Hematopoietic multipotent progenitor cell (in vitro differentiated cells): ENCODE measurements at places on chromosomes 12 and 14.
A peak's percentile ranks its signal among the peaks of the same experiment; 100 is the strongest.

DNA sequence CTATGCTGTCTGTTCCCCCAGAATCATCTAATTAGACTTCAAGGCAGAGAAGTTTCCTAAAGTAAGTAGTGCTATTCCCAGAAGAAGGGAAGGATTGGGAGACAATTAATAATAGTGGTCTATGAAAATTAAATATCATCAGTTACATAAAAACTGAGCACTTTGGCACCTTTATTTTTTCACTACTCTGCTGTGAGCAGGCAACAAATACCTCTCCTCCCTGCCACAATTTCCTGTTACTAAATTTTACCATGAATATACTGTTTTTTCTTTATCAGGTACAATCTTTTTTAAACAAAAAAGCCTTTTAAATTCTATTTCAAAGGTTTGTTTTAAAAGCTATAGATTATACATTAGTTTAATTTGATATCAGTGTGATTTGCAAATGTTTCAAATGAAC, 29.4 kb upstream of the KRAS start:
- DNase-seq: no peak

DNA sequence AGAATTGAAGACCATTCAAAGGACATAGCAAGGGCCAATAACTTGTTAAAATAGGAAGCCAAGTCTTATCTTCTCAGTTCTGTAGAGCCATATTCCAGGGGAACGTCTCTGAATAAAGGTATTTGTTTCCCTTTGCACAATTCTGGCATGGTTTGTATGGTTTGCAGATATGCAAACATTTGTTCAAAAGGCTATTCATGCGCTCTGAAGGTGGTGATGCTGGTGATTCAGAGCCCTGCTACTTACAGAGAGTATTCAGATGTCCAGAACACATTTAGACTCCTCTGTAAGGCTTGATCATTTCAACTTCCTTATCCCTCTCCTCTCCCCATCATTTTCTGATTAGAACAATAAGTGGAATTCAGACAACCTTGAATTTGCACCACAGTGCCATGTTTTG, 35.9 kb downstream of the SLC4A8 start:
- DNase-seq: no peak

DNA sequence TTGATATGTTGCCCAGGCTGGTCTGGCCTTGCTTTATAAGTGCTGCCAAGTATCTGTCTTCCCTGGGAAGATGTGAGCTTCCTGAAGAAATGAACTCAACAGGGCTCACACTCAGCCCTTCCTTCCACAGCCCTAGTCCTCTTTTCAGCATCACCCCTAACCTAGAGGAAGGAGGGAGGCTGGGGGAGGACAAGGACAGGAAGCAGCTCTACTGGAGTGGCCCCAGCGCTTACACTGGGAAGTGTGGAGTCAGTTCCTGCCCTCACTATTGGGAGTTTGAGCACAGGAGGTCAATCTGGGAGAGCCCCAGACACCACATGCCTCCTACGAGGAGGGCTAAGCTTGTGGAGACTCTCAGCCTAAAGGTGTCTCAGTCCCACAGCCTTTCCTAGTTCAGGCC, 16.8 kb downstream of the GALNT6 start:
- DNase-seq: no peak

DNA sequence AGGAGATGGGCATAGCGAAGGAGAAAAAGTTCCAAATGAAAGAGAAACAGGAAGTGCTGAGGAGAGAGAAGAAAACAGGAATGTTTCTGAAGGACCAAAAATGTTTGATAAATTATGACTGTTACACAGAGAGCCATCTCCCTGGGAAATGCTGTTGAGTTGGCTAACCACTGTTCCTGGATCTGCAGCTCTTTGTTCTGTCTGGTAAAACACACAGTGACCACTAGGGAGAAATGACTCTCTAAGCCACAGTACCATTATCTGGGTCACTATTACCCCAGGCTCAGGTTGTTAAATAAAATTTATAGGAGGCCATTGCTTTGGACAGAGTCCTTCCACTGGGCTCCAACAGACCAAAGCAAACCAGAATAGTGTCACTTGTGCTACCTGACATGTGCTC, 219.3 kb downstream of the CRADD start:
- no peak for DNase-seq

- no peak for DNase-seq
Observed at GRCh38 chr12:101480849-101481248, 5.7 kb downstream of the SPIC start.

- DNase-seq: no peak
Observed at GRCh38 chr14:102785595-102785963, 8.3 kb downstream of the TRAF3 start.

GRCh38 chr12:115135800-115136211, 451.8 kb upstream of the TBX3 start:
- no peak for DNase-seq

- no peak for DNase-seq
Observed at GRCh38 chr12:120223458-120224303, 22.8 kb upstream of the RPLP0 start.

GRCh38 chr12:88253371-88253978, 111.4 kb downstream of the TMTC3 start:
- no peak for DNase-seq

GRCh38 chr12:25384038-25384892, 133.5 kb upstream of the KRAS start:
- DNase-seq: no peak

DNA sequence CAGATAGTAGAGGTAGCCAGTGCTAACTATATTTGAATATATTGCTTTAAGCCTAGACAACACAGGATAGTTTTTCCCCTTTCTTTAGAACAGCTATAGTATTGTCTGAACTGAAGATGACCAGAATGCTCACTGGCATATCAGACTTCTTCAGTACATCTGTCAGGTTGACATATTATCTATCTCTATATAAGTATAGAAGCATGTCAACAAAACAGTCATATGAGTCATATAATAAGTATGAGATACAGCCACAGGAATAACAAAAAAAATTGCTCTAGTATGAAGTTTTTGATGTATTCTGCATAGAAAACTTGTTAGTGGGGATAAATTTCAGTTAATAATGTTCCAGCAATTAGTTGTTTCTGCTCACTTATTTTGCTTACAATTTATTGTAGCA, 767.7 kb downstream of the LRFN5 start:
- DNase-seq: no peak

GRCh38 chr12:116313194-116313927, 35.9 kb upstream of the MED13L start:
- no peak for DNase-seq

DNA sequence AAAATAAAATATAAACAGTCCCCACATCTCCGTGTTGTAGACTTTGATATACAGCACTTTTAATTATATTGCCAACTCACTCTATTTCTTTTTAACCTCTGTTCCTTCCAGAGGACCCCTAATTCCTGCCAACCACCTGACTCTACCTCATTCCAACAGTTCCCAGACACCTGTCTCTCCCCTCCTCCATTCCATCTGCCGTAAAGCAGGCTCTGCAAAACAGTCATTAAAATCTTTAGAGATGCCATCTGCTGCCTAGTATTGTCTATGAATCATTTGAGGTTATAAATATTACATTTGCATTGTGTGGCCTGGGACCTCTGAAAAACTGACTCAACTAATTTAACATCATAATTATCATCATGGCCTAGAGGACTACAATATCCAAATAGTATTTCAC, 148.8 kb upstream of the DCN start:
- no peak for DNase-seq

- no peak for DNase-seq
Observed at GRCh38 chr12:32585680-32586079, 93.4 kb upstream of the DNM1L start.

DNA sequence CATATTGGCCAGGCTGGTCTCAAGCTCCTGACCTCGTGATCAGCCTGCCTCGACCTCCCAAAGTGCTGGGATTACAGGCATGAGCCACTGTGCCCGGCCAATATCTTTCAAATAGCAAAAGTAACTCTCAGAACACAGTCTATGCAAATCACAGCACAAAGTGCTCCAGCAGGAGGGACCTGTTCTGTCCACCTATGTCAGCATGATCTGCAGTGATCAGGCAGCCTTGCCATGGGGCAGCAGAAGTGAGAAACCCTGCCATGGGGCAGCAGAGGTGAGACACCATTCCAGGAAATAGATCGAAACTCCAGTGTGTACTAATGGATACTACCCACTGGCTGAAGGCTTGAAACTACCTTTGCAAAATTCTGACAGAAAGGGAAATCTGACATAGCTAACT, 78.5 kb upstream of the EIF5 start:
- no peak for DNase-seq

GRCh38 chr12:109946505-109946904, 46.4 kb downstream of the TCHP start:
- DNase-seq: peak; percentile 50

- DNase-seq: peak; percentile 18
Observed at GRCh38 chr12:116236148-116236731, 41.3 kb downstream of the MED13L start.

GRCh38 chr12:75568393-75568792, 57.0 kb upstream of the KRR1 start:
- DNase-seq: no peak

DNA sequence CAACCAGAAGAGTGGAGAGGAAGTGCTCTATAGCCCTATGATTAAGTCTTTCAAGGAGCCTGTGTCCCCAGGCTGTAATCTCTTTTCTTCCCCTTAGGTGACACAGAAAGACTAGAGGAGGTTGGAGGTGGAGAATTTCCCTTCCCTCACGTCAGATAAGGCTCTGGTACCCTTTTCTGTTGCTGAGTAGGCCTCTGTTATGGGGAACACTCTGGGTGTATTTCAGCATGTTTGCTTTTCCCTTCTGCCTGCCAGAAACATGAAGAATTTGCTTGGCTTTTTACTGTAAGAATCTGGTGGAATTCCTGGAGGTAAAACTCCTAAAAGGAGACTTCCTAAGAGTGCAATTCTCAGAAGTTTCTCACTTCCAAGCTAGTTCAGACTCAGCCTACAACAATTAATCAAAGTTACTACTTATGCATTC, 58.3 kb downstream of the SIX1 start:
- DNase-seq: no peak

- no peak for DNase-seq
Observed at GRCh38 chr14:96364962-96365361, 1.6 kb downstream of the GSKIP start.

GRCh38 chr12:123071099-123071800, 79.6 kb downstream of the PITPNM2 start:
- no peak for DNase-seq

DNA sequence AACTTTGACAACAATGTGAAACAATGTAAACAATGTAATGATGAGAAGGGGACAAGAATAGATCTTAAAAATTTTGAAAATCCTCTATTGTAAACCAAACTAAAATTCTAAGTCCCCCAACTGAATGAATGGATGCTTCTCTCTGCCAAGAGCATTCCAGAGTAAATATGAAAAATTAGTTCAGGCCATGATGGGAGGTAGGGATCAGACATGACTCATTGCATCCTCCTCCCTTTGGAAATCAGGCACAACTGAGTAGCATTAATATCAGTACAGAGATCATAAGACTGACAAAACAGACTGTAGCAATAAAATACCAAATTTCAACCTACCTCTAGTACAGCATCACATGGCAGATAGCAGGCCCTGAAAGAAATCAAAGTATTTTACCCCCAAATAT, 559.9 kb downstream of the C12orf50 start:
- no peak for DNase-seq

DNA sequence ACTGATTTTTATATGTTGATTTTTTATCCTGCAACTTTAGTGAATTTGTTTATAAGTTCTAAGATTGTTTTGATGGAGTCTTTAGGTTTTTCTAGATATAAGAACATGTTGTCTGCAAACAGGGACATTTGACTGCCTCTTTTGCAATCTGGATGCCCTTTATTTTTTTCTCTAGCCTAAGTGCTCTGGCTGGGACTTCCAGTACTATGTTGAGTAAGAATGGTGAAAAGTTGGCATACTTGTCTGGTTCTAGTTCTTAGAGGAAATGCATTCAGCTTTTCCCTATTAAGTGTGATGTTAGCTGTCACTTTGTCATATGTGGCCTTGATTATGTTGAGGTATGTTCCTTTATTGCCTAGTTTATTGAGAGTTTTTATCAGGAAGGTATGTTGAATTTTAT, 68.1 kb downstream of the ERC1 start:
- DNase-seq: no peak

GRCh38 chr14:79514700-79515099, 696.6 kb downstream of the DIO2 start:
- no peak for DNase-seq

DNA sequence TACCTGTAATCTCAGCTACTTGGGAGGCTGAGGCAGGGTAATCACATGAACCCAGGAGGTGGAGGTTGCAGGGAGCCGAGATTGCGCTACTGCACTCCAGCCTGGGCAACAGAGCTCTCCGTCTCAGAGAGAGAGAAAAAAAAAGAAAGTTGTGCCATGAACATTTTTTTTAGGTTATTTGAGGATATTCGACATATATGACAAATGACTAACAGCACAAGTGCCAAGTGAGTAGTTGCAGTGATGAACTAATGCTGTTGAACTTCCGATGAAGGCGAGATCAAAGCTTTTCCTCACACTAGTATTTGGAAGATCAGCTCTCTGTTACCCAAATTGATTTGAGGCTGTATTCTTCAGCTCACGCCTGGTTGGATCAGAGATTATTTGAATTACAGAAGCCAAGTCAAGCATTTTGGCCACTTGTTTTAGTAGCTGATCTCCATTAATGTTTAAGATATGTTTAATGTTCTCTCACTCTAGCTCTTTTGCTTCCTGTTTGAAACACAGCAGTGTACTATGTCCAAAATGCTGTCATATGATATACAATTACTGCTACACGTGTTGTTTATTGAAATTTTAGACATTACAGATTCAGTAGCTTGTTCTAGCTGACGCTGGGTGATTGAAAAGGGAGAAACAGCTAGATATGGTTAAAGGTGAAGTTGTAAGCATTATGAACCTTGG, 43.4 kb downstream of the WDR20 start:
- DNase-seq: no peak

- DNase-seq: no peak
Observed at GRCh38 chr12:108516511-108517275, 1.6 kb downstream of the FICD start.

DNA sequence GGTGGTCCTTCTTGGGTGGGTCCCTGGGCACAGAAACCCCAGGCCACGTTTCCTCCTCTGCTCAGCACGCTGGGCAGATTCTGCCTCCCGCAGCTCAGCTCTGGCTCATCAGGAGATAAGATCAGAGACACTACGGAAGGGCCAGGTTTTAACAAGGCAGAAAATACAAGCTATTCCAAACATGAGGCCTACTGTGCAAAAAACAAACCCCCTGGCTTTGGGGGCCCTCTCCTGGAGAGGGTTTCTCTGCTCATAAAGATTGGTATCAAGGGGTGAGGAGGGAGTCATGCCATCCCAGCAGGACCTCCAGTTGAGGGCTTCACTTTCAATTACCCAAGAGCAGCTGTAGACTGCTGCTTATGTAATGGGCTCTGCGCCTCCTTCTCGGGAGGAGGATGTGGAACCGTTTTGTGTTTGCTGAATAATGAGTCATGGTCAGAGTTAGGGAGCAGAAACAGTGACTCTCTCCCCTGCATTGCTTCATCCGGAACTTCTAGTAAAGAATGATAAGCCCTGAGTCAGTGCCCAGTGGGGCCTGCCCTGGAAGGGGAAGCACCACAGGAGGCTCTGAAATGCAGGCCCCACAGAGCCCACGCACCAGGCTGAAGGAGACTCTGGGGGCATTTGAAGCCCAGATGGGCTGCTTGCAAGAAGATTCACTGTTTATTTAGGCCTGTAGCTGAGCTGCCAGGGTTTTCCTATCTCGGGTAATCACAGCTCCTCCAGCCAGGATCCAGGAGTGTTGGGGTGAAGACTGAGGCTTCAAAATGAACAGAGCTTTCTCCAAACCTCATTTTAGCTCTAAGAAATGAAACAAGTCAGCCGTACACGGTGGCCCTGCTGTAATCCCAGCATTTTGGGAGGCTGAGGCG, 79.3 kb downstream of the SSPN start:
- DNase-seq: peak; percentile 97
